Hematopoietic multipotent progenitor cell treated with erythropoietin and hydrocortisone succinate and interleukin-3 and kit ligand, for 15 days (in vitro differentiated cells): ENCODE measurements at places on chromosomes 11 and 22.
A peak's percentile ranks its signal among the peaks of the same experiment; 100 is the strongest.

DNA sequence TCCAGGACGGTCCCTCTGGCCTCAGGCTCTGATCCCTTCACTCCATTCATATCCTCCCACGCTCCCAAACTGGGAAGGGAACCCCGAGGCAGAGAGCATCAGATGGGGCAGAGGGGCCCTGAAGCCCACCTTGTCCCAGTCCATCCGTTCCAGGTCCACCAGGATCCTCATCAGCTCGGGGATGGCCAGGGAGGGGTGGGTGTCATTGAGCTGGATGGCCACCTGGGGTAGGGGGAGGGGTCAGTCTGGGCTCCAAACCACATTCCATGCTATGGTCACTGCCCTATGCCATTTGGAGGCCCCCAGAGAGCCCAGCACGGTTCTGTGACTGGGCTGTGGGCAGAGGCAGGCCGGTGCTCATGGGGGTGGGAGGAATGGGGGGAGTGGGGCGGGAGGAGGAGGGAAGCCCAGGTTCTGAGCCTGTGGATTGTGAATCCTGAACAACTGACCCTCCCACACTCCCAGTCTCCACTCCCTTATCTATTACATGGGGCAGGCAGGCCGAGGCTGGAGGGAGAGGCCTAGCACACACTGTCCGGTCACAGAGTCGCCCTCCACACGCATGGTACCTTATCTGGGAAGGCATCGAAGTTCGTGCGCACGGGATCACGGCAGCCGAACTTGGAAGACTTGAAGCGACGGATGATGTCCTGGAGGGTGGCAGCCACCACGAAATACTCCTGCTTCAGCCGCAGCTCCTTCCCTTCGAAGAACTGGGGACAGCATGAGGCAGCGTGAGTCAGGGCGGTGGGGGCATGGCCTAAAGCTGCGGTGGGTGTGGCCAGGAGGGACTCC is 5.5 kb downstream of the PYGM start:
- DNase-seq: no peak

DNA sequence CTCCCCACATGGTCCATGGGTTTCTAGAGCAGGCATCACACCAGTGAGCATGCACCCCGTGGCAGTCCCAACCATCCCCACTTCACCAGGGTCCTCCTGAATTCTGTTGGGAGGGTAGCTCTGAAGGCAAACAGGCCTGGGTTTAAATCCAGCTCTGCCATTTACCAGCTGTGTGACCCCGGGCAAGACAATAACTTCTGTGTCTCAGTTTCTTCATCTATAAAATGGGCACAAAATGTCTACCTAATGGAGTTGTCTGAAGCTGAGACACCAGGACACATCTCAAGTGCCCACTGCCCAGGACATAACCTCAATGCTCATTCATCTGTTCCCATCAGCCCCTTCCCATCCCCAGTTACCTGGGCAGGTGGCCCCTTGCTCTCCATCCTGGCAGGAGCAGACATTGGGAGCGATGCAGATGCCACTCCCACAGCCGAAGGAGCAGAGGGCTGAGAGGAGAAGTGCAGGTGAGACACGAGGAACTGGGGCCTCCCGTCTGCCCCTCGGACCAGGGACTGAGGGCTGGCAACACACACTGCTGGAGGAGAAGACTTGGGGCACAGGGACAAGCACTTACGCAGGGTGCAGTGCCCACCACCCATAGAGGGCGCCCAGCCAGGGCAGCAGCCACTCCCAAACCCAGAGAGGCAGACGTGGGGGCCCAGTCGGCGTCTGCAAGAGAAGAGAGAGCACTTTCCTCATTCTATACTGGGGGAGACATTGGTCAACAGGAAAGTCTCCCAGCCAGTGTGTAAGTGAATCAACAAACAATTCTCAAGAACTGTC is 4.0 kb downstream of the VWCE start:
- peak; percentile 52 for DNase-seq

GRCh38 chr11:120324932-120325810 is at the start of gene TLCD5:
Gene TLCD5 (plus strand): TSS chr11:120325299. CDS start chr11:120327442, 2,143 bp downstream.
- no peak for DNase-seq

DNA sequence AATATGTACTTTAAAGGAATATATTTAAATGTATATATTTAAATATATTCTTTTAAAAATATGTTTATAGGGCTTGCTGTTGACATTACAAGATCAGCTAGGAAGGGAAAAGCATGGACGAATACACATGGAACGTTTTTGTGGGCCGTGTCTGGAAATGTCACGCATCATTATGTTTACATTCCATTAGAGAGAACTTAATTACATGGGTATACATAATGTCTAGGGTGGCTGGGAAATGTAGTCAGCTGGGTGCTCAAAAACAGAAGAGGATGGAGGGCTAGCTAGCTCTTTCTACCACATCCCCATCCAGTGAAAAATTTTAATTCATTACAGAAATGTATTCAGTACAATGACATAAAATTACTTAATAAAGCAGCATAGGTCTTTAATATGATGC is 371.2 kb downstream of the DYNC2H1 start:
- no peak for DNase-seq

DNA sequence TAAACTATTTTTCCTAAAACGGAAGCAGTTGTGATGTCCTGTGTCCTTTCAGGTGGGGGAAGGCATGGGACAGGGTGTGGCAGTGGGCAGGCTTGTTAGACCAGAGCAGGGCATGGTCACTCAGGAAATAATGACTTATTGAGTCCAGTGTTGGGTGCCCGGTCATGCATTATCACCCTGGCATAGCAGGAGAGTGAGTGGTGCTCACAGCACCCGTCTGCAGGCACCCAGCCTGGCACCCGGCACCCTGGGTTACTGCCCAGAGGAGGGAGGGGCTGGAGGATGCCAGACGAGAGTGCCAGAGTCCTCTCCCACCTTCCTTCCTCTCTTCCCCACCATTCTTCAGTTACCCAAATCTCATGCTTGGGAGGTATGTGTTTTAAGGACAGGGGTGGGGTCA is 59.1 kb downstream of the ST3GAL4 start:
- DNase-seq: no peak

DNA sequence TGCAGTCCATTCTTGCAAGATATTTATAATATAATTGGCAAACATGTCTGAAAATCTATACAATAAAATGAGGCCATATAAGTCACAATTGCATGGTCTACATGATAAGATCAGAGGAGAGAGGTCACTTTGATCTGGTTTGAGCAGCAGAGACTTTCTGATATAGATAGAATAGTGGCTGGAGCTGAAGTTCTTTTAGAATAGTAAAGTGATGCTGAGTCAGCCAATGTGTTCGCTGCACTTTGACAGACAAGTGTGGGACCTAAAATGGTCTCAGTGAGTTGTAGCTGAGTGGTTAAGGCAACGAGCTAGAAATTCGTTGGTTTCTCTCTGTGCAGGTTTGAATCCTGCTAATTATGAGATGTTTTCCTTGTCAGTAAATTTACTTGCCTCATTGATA is 257.0 kb upstream of the C11orf87 start:
- no peak for DNase-seq

DNA sequence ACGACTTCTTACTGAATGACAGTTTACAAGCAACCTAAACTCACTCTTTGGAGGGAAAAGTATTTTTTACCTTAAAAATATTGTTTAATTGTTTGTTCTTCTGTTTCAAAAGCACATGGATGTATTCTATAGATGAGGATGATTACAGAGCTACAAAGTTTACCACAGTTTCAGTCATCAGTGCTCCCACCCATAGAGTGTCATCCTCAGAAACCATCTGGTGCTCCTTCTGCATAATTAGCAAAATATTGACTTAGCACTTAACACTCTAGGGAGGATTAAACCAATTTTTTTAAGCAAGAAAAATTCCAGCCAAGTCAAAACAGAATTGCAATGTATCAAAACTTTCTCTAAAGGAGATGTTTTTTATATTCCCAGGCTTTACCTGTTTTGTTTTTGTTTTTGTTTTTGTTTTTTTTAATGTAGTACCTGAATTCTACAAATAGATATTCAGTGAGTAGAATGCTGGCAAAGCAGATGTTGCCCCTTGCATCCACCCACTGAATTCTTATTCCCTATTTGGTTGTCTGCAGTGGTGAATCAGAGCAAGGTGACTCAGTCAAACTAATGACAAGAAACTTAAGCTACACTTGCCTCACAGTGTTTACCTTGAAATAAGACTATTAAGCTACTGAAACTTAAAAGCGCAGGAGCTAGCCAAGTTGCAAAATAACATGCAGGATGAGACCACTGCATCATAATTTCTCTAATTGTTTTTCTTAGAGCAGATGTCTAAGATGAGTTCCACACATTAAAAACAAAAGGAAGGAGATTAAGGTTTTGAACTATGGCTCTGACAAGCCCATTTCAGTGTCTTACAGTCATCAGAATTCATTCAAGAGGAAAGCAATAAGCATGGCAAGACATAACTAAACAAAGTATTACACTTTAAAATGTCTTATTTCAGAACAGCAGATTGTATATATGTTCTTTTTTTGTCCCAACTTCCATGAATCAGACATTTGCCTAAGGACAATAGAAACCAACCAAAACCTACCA is 155.1 kb upstream of the SOX6 start:
- DNase-seq: no peak

- peak; percentile 95 for DNase-seq
Observed at GRCh38 chr22:40965936-40966725, 15.0 kb downstream of the RBX1 start.

DNA sequence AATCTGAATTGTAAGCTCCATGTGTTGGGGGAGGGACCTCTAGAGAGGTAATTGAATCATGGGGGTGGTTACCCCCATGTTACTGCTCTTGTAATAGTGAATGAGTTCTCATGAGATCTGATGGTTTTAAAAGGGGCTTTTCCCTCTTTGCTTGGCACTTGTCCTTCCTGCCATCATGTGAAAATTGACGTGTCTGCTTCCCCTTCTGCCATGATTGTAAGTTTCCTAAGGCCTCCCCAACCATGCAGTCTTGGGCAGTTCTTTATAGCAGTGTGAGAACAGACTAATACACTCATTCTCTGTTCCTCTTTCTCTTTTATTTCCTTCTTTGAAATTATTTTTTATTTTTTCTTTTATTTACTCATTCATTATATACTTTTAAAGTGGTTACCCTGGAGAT is 239.4 kb downstream of the CSNK2A3 start:
- DNase-seq: no peak

DNA sequence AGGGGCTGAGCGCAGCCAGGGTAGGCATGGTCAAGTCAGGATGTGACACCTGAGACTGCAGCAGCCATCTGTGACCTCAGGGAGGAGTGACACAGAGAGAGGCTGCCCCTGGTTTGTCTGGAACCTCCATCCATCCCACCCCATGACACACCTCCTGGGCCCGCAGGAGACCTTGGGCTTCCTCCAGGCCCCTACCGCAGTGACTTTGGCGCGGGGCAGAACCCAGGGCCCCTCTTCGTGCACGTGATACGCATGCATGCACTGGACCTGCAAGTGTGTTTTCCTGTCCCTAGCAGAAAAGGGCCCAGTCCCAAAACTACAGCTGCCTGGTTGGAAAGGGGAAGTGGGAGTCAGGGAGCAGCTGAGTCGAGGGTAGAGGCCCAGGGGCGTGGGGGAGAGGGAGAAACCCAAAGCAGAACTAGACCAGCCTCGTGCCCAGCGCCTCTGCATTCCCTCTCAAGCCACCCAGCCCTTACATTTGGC is 7.9 kb upstream of the CYTH4 start:
- DNase-seq: no peak

GRCh38 chr11:73759610-73760134 is 1.2 kb downstream of the RAB6A start:
- DNase-seq: no peak

DNA sequence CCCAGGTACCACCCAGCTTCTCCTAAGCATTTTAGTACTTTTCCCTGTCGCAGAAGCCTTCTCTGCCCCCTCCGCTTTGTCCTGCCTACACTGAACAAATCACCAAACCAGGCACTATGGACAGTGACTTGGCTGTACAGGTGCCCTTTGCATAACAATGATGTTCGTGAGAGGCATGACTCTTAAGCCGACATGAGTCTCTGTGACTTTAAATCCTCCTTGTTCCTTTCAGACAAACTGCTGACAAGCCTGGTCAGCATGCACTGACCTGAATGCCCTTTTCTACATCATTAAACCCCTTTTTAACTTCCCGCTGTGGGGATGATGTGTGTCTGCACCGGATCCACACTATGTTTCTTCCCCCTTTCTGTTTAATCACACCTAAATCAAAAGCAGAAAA is 16.6 kb downstream of the CAVIN3 start:
- DNase-seq: no peak

- no peak for DNase-seq
Observed at GRCh38 chr11:10918698-10919097, 60.8 kb upstream of the ZBED5 start.

DNA sequence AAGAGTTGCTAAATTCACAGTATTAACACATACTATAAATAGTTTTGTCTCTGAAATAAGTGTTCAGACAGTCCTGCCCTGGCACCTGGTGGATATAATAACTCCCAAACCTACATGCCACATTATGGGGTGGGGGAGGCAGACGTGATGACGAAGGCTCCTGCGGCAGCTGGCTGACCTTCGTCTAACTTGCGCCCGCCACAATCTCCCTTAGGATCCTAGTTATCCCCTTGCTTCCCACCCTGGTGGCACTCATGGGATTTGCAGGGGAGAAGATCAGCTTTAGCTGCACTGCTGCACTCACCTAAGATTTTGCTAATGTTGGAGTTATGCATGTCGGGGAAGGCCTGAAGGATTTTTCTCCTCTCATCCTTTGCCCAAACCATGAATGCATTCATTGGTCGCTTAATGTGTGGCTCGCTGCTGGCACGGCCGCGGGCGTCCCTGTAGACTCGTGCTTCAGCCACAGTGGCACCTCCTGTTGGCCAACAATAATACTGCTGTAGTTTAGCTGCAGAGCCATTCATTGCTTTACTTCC is 367.6 kb downstream of the SOX6 start:
- DNase-seq: no peak

- no peak for DNase-seq
Observed at GRCh38 chr11:102399189-102399588, 52.2 kb downstream of the BIRC2 start.

DNA sequence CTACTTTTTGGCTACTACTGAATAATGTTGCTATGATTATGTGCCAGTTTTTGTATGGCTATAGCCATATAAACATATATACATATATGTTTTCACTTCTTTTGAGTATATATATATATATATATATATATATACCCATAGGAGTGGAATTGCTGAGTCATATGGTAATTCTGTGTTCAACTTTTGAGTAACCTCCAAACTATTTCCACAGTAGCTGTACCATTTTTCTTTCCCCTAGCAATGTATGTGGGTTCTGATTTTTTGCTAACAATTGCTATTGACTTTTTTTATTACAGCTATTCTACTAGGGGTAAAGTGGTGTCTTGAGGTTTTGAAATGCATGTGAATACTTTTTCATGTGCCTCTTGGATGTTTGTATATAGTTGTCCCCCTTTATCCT is 30.4 kb downstream of the CBL start:
- DNase-seq: no peak

GRCh38 chr11:42571131-42571877 is 740.5 kb upstream of the API5 start:
- no peak for DNase-seq

- no peak for DNase-seq
Observed at GRCh38 chr11:46291441-46292150, 14.1 kb downstream of the CREB3L1 start.

- DNase-seq: no peak
Observed at GRCh38 chr11:126862664-126863243, 137.8 kb downstream of the KIRREL3 start.

- DNase-seq: no peak
Observed at GRCh38 chr11:70727899-70728620, 329.7 kb downstream of the CTTN start.
